Stimulated activated naive B cell treated with anti-CD40 and anti-IgM and Interleukin-4, amounts not matched to agents 10 μg/mL and 1 μg/mL and 100 μg/mL, for 72 hours (primary cell): ENCODE measurements at places on chromosomes 13 and 19.
A peak's percentile ranks its signal among the peaks of the same experiment; 100 is the strongest.

GRCh38 chr19:13796301-13797057 is 1.2 kb downstream of the ZSWIM4 start:
- DNase-seq, result no peak
- H3K27ac ChIP-seq, result peak overlapping the region; percentile 85
- H3K4me1 ChIP-seq, result peaks cover 41% of the 10 kb centered on the region
- H3K4me3 ChIP-seq, result peak overlapping the region; percentile 87
- H3K27me3 ChIP-seq, result no peaks in the 10 kb centered on the region

- peak overlapping the region; percentile 83 for H3K4me3 ChIP-seq
Measured at GRCh38 chr19:18021121-18021755, 13.3 kb downstream of the ARRDC2 start.

GRCh38 chr13:28488376-28489005 is 6.4 kb downstream of the FLT1 start:
- DNase-seq, result no peak
- H3K27ac ChIP-seq, result no peak overlapping the region
- H3K4me1 ChIP-seq, result peaks cover 30% of the 10 kb centered on the region
- H3K4me3 ChIP-seq, result no peak overlapping the region
- peaks cover 7% of the 10 kb centered on the region for H3K36me3 ChIP-seq

DNA sequence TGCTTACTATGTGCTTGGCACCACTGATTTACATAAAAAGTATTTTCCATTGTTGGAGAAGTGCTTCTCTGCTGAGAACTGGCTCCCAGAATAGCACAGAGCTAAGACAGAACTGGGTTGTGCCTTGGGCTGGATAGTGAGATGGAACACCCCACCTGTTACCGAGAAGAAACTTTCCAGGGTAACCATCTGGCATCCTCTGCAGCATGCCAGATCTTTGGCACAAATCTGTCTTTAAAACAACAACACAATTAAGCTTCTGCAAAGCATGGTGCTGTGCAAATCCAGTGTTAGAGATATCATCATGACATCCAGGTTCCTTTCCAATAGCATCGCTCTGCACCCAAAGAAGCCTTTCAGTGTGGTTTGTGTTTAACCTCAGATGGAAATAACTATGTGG is 202.5 kb upstream of the RFC3 start:
- H3K27me3 ChIP-seq, result peaks cover 22% of the 10 kb centered on the region
- H3K27ac ChIP-seq, result no peak overlapping the region
- H3K4me1 ChIP-seq, result no peaks in the 10 kb centered on the region
- no peaks in the 10 kb centered on the region for H3K36me3 ChIP-seq

DNA sequence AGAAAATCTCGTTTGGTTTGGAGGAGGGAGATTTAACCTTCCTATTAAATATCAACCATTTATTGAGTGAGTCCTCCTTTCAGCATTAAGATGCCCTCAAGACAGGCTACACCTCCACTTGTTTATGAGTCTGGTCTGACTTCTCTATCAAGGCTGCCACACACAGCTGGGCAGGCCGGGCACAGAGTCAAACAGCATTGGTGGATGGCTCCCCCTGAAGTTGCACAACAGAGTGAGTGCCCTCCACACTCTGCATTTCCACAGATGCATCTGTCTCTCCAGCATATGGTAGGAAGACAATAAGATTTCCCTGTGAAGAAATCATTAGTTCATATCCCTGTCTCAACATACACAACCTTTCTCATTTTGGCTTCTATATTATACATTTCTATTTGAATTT is 31.4 kb downstream of the PHF11 start:
- H3K27me3 ChIP-seq, result no peaks in the 10 kb centered on the region
- peaks cover 44% of the 10 kb centered on the region for H3K36me3 ChIP-seq
- DNase-seq, result no peak
- H3K4me3 ChIP-seq, result no peak overlapping the region

- no peak overlapping the region for H3K4me3 ChIP-seq
- peaks cover 6% of the 10 kb centered on the region for H3K27me3 ChIP-seq
- no peak overlapping the region for H3K27ac ChIP-seq
- H3K36me3 ChIP-seq, result no peaks in the 10 kb centered on the region
Measured at GRCh38 chr19:27971071-27971470, 1241.9 kb downstream of the UQCRFS1 start.

DNA sequence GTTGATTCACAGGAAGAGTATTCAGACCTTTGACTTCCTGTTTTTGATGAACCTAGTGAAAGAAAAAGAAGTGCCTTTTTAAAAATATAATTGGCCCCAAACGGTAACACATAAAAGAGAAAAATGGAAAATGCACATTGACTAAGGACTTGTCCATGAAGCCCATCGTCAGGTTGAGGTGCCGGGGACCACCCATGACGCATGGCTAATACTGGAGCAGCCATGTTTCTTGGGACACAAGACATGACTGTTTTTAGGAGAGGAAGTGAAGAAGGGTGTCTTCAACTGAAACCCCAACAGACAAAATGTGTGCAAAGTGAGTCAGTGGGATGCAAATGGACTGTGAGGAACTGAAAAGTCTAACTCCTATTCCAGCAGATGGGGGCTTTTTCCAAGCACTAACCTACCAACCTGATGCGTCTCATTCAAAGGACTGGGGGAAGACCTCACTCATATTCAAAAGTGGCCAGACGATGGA is 459.4 kb downstream of the FOXO1 start:
- no peaks in the 10 kb centered on the region for H3K27me3 ChIP-seq
- peaks cover 55% of the 10 kb centered on the region for H3K4me1 ChIP-seq
- peak overlapping the region; percentile 99 for H3K27ac ChIP-seq
- peak overlapping the region; percentile 59 for H3K4me3 ChIP-seq
- H3K36me3 ChIP-seq, result peaks cover 14% of the 10 kb centered on the region

DNA sequence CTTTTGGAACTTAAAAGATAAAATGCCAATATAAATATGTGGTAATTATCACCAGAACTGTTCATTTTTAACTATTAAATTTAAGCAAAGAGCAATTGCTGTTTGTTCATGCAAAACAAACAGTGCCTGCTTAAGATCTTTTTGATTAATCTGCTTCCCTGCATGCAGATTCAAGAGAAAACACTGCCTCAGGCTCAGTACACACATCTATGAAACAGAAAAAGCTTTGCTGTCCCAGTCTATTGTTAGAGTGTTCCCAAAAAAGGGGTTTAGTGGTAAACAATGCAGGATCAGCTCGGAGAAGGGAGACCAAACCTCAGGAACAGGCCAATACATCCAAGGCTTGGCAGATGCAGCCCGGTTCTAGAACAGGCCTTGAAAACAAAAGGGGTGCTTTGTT is 49.3 kb upstream of the TDRD3 start:
- H3K27me3 ChIP-seq, result peaks cover 37% of the 10 kb centered on the region
- no peak for DNase-seq
- H3K27ac ChIP-seq, result no peak overlapping the region
- no peak overlapping the region for H3K4me3 ChIP-seq
